ENCODE measurements at places on chromosomes 16 and 17. TPM values are rescaled to one million over a fixed set of nuclear protein-coding genes. Genes with fewer than 3 reads are reported as not detected.
A peak's percentile ranks its signal among the peaks of the same experiment; 100 is the strongest.

The PTGES3L gene
- 0.36 TPM for total RNA-seq

DNA sequence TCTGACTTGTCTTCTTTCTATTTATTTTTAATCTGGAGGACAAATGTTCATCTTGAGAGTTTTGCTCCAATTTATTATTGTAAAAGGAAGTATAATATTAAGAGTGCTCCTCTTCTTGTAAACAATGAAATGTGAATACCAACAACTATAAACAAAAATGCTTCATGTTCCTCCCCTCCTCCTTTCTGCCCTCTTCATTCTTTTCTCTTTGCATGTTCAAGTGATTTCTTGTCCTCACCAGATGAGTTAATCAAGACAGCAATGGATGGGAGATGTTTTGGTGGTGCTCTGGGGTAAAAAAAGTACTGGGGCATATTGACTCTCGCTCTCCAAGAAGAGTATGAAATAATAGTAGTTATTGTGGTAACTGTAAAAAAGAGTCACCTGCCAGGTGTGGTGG is 24.3 kb downstream of the ITGB3 start:
- DNase-seq = no peak

DNA sequence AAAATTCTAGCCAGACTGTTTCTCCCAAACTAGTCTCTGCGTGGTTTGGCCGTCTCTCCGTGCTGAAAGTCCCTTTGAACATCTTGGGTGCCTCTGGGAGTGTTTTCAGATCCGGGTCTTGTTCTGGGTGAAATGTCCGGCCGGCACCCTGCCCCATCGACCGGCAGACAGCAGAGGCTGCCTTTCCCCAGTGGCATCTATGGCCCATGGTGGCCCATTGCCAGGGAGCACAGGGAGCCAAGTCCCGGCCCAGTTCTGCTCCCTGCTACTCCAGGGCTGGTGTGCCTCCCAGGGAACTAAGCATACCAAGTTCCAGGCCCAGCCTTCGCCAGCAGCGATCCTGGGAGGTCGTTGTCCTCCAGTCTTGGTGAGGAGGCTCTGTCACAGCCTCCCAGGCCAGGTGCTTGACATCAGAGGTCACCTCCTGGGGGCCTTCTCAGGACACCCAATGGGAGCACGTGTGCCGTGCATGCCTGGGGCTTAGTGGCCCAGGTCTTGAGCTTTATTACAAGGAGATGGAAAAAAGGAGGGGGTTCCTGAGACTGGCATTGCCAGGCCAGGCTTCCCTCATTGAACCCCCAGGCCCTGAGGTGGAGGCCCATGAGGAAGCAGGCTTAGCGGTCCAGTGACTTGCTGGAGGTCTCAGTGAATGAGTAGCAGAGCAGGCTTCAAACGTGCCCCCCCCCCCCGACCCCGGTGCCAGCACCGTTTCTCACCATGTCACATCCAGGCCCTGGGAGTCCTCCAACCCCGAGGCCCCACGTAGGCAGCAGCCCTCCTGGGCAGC is 54.0 kb downstream of the PGS1 start:
- DNase-seq = no peak

GRCh38 chr16:23423496-23424049 is 29.4 kb downstream of the COG7 start:
- no peak for DNase-seq

DNA sequence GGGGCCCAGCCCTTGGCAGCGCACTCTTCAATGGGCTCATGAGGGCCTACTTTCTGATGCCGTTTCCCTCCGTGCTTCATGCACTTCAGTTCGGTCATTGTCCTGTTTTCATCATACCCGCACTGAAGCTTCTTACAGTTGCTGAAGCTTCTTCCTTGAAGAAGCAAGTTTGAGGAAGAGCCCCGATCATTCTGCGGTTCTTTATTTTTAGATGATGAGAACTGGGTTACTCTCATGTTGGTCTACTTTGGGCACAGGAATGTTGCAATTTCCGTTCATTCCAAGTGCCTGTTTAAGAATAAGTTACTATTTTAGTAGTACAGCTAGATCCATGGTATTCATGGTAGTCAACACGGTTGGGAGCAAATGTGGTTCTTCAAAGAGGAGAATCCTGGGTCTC is 587.7 kb upstream of the HSBP1 start:
- DNase-seq = no peak

DNA sequence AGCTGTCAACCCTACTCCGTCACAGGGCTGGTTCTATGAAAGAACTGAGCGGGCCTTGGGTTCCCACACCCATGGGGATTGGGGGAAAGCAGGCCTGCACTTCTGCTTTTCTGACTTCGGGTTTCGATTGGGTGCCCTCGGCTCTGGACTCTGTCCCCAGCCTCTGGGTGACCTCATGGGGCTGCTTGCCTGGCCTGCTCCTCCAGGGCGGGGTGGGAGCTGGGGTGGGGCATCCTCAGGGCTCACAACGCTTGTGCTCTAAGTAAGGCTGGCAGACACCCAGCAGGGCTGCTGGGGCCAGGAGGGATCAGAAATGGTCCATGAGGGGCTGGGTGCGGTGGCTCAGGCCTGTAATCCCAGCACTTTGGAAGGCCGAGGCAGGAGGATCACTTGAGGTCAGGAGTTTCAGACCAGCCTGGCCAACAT is 19.2 kb downstream of the ARHGAP27 start:
- DNase-seq = no peak

DNA sequence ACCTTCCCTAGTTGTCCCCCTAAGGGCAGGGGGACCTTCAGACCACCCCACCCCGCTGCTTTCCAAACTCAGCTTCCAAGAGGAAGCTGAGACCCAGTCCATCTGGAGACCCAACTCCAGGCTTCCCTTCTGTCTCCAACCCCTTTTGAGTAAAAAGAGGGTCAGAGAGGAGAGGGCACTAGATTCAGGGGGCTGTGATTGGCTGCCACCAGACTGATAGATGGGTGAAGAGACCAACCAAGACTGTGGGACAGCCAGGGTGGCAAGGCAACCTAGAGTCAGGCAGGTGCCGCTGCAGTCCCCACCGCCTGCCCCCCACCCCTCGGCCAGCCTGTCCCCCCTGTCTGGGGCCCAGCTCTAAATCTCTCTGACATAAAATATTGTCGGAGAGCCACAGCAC is 92.5 kb downstream of the SDK2 start:
- DNase-seq = peak; percentile 20

DNA sequence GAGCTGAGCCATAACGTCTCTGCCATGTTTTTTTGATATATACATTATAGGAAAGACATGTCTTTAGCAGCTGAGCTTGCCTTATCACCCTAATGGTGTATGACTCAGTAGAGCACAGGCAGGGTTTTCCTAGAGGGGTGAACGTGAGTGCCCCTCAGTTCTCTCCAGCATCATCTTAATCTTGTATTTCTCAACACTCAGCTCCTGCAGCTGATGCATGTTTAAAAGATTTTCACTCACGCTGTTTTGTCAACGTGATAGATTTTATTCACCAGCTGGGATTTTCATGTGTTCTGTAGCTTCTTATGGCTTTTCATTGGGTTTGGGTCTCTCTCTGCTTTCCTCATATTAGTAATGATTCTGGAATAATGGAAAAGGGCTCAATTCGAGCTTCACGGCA is 186.0 kb upstream of the PMFBP1 start:
- no peak for DNase-seq

GRCh38 chr17:5975661-5976060 is 94.5 kb upstream of the WSCD1 start:
- DNase-seq = no peak

DNA sequence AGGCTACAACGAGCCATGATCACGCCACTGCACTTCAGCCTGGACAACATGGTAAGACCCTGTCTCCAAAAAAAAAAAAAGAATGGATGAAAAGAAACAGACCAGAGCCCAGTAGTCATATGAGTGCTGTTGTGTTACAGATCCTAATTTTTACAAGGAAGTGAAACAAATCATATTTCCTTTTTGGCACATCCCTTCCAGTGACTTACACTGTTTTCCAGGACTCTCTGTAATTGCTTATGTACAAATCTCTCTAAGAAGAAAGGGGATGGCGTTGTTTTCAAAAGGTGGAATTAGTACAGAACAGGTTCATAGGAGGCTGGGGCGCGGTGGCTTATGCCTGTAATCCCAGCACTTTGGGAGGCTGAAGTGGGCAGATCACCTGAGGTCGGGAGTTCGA is 19.8 kb upstream of the ZNF594 start:
- DNase-seq = no peak

DNA sequence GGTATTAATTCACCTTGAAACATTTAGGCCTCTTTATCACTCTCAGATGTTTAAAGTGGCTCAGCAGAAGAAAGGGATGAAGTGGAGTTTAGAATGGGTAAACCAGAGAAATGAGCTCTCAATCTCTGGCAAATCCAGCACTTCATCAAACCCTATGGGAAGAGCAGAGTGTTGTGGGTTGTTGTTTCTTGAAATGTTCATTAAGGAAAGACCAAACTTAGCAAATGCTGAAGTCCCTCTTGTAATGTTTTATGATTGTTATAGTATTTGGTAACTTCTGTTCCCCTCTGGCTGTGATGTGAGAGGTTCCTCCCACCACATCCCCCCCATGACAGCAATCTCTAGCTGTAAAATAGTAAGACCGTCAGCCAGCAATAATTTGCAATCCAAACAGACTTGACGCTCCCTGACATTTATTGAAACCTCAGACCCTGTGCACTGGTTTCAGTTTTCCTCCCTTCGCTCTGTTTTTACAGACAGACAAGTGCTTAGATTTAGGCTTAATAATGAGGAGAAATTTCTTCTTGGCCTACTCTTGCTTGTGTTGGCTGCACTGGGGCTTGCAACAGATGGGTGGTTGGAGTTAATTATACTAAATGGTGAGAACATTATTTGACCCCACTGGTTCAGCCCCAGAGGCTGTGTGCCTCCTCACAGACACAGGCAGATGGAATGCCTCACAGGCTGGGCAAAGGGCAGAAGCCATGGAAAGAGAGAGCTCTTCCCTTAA is 609.4 kb upstream of the SOX9 start:
- no peak for DNase-seq

DNA sequence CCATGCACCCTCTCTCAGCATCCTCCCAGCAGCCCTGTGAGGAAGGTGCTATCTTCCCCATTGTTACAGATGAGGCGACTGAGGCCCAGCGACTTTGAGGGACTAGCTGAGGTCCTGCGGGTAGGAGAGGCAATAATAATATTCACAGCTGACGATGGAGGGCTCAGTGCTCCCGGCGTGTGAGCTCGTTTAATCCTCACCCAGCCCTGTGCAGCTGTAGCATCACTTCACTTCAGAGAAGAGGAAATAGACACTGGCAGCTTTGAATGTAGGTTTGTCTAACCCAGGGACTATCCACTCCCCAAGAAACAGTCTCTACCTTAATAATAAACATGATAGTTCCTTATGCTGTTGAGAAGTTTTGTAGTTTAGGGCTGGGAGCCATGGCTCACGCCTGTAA is 21.6 kb downstream of the LASP1 start:
- DNase-seq = no peak

DNA sequence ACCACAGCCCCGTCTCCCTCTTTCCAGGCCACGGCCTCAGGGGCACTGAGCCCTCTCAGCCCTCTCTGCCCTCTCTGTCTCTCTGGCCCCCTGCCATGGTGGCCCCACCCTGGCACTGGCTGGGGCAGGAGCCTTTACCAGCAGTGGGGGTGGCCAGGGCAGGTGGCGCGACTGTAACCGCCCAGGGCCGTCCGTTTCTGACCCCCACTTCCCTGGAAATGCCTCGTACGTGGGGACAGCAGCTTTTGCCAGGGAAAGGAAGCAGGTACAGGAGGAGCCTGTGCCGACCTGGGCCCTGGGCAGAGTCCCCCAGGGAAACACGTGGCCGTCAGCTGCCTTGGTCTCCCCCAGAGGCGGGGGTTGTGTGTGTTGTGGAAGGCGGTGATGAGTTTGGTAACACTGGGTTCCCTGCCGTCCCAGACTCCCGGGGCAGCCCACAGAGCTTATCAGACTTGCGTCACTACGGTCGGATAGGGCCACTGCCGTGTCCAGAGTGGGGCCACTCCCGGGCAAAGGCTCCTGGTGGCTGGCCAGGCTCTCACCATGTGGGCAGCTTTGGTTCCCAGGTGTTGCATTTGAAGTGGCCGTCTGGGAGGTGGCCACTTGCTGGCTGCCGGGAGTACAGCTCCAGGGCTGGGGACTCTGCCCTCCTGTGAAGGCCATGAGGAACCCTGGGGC is 249.3 kb upstream of the CIBAR2 start:
- no peak for DNase-seq

GRCh38 chr17:49108318-49108717 is 24.3 kb upstream of the B4GALNT2 start:
- no peak for DNase-seq

DNA sequence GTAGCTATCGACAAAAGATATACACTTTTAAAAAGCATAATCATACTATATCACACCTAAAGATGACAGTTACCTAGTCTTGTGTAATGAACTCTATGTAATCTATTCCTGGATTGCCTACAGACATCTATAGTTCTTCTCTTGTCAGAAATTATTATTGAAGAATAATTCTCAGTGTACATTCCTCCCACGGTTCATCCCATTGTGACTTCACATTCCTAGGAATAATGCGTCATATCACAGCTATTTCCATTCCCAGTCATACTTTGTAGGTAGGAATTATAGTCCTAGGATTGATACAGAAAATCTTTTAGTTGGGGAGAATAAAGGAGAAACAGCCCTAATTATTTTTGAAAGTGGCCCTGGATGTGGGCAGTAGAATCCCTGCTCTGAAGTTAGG is 44.0 kb upstream of the ABCC11 start:
- DNase-seq = no peak

GRCh38 chr16:10589109-10589508 is 8.7 kb upstream of the EMP2 start:
- DNase-seq = no peak

- DNase-seq = no peak
Measured at GRCh38 chr17:76081295-76082210, 2.6 kb downstream of the ZACN start.

DNA sequence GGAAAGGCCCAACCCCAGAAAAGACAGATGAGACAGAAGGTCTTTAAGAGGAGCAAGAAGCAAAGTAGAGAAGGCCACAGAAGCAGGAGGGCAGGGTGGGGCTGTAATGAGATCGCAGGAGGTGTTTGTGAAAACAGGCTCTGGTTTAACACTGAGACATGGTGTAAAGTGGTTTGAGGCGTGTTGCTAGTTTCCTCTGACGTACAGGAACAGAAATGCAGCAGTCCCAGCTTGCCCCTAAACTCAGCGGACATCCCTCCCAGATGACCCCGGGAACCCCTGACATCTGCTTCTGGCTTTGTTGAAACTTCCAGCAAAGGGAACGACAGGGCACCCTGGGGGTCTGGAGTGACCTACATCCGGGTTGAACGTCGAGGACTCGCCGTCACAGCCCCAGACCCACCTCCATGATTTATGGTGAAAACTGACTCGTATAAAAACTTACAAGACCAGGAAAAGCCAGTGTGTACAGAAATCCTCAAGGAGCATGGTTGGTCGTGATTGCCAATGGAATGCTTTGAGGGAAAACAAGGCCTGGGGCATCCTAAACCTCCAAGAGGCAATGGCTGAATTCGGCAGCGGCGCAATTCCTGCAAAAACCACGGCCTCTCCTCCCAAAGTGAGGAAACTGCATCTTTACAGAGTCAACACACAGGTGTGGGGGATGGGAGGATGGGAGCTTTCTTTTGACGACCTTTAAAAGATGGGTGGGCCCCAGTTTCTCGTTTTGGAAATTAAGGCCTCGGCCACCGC is 25.8 kb downstream of the LITAF start:
- peak; percentile 68 for DNase-seq

All from activated T-cell treated with anti-CD3 and anti-CD28 coated beads, Interleukin-2, amount 50 U/mL, for 72 hours (primary cell).